ENCODE measurements at places on chromosomes 2 and 18. TPM values are rescaled to one million over a fixed set of nuclear protein-coding genes. Genes with fewer than 3 reads are reported as not detected.

SKA1 gene
- 0.11 TPM for total RNA-seq

TBR1 gene
- not detected for total RNA-seq

ASIC4 gene
- not detected for total RNA-seq

ADAM23 gene
- 6.8 TPM for total RNA-seq

RESP18 gene
- total RNA-seq, result not detected

DNA sequence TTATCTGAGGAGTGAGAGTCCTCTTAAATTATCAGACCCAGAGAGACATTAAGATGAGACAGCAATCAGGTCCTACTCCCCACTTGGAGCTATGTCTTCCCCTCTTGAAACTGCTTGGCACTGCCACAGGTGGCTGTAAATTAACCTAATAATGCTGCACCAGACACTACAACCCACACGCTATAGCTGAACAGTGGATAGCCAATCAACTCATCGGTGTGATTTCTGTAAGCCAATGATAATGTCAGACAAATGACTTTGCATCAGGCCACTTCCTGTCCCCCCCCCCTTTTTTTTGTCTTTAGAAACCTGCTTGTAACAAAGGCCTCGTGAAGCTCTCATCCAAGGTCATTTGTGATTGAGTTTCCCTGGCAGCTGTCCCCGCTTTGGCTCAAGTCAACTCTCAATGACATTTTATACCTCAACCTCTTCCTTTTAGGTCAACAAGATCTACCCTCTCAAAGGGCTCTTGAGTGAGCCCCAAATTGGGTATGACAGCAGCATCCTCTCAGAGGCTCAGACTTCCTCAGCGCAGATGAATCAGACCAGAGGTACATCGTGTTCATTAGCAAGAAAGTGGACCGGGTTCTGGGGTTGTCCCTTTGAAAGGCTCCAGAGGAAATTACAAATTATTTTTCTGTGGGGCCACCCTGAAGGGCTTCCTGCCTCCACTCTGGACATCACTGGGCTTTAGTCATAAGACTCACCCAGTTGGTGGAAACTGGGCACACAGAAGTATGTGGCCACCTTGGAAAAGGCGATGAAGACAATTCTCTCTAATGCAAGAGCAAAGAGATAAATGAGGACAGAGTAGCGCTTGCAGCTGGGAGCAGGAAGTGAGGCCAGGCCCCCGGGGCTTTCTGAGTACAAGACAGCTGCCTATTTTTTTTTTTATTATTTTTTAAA, 73.6 kb downstream of the COPS8 start:
- peaks cover 5% of the 10 kb centered on the region for H3K4me1 ChIP-seq
- no peaks in the 10 kb centered on the region for H3K27me3 ChIP-seq
- no peak for DNase-seq
- no peak overlapping the region for H3K27ac ChIP-seq
- no peaks in the 10 kb centered on the region for H3K36me3 ChIP-seq

GRCh38 chr2:181885096-181885495, 6.4 kb upstream of the ITPRID2 start:
- no peak overlapping the region for H3K4me3 ChIP-seq
- no peak for DNase-seq
- no peak overlapping the region for H3K27ac ChIP-seq
- H3K27me3 ChIP-seq, result no peaks in the 10 kb centered on the region
- no peaks in the 10 kb centered on the region for H3K36me3 ChIP-seq
- H3K4me1 ChIP-seq, result no peaks in the 10 kb centered on the region

DNA sequence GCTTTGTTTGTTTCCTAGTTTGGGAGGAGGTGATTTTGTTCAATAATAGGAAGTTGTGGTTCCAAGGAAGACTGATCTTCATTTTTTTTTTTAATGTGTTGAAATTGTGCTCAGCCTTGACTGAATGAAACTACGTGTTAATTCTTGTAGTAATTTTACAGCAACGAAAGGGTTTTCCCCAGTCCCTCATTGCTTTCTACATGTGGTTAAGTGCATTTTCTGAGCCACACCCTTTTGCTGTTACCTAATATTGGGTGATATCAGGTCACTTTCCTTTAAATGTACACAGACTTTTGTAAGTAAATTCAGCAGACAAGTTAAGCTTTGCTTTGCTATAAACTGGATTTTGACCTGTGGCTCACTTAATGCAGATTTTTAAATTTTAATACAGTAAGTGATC, 73.6 kb downstream of the OTX1 start:
- no peaks in the 10 kb centered on the region for H3K27me3 ChIP-seq
- no peak overlapping the region for H3K4me3 ChIP-seq
- DNase-seq, result no peak

DNA sequence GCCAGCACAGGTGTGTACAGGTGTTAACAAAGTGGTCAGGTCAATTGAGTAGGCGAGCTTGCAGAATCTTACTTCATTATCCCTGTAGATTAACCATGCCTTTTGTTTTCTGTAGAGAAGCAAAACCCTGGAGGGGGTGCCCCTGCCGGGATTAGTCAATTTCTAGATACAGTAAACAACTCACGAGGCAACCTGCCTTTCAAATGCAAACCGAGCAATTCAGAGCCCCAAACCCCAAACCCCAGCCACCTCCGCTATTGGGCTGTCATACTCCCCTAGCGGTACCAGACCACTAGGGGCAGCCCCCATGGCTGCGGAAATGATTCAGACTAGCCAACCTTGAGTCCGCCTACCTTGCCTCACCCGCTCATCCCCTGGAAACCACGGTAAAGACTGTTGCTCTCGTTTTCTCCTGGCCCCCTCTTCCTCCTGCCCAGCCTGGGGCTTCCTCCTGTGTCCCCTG, 61.4 kb upstream of the KIF5C start:
- H3K4me3 ChIP-seq, result no peak overlapping the region
- no peaks in the 10 kb centered on the region for H3K36me3 ChIP-seq
- H3K4me1 ChIP-seq, result peaks cover 9% of the 10 kb centered on the region
- no peaks in the 10 kb centered on the region for H3K27me3 ChIP-seq
- DNase-seq, result no peak

DNA sequence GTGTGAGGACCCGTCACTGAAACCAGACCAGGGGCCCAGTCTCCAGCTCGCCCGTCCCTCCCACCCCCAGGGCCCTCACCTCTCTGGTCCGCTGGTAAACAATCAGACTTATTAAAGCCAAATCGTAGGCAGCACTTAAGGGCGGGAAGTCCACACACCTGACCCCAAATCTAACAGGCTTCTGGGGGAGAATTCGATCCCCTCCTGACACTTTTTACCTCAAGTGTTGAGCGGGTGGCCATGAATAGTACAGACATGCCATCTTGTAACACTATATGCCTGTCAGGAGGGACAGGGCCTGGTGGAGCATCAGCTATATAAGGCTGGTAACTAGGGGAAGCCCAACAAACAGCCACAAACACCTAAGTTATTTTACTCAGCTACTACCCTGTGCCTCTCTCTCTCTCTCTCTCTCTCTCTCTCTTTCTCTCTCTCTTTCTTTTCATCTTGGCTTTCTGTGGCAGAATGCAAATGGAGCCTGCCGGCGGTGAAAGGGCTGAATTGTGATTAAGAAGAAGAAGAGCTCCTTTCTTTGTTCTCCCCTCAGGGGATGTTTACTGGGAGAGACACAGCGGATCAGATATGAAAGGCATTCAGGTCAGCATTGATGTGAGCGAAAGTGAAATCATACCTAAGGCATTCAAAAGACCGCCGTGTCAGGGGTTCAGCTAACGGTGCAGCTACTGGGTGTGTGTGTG, 9.5 kb downstream of the ZEB2 start:
- no peaks in the 10 kb centered on the region for H3K27me3 ChIP-seq
- H3K36me3 ChIP-seq, result no peaks in the 10 kb centered on the region
- H3K4me3 ChIP-seq, result no peak overlapping the region
- DNase-seq, result no peak

DNA sequence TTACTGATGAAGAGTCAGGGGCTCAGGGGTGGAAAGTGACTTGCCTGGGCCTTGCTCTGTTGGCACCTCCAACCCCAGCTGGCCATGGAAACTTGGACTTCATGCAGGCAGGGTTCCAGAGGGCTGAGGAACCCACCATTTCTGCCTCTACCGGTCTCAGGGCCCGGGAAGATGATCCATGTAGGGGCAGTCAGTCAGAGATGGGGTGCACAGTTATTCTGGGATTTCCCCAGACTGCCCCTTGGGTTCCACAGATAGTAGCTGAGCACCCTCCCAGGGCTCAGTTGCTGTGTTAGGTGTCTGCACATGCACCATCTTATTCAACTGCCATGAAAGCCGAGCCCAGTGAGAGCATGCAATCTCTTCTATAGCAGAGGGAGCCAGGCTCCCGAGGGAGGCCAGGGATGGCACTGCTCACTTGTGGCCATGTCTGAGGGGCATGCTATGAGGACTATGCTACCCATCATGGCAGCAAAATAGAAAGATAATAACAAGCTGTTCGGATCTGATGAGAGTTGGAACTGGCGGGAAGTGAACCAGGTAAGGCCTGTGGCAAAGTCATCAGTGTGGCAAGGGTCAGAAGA, 37.3 kb downstream of the RHOB start:
- H3K27me3 ChIP-seq, result no peaks in the 10 kb centered on the region
- DNase-seq, result no peak
- no peak overlapping the region for H3K4me3 ChIP-seq

- no peak overlapping the region for H3K4me3 ChIP-seq
- H3K27ac ChIP-seq, result no peak overlapping the region
- no peaks in the 10 kb centered on the region for H3K36me3 ChIP-seq
- peaks cover 16% of the 10 kb centered on the region for H3K4me1 ChIP-seq
Measured at GRCh38 chr2:219638948-219639755, 11.7 kb downstream of the SLC4A3 start.

DNA sequence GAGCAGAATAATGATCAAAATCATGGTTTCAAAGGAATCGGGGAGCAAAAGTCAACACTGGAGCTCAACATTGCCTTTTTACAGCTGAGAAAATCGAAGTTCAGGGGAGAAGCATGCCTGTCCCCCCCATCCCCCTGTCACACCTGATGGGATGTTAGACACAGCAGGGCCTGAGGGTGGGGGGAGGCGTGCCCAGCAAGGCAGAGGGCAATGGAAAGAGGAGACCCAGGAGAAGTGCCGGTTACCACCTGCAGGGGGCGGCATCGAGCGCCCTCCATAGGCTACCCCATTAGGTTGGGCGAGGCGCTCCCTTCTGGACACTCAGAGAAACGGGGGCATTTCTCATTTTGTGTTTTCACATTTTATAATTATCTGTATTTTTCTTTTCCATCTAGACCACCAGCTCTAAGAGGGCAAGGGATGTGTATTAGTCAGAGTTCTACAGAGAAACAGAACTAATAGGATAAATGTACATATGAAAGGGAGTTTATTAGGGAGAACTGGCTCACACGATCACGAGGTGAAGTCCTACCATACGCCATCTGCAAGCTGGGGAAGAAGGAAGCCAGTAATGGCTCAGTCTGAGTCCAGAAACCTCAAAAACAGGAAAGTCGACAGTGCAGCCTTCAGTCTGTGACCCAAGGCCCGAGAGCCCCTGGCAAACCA, 271.3 kb downstream of the LRATD1 start:
- H3K36me3 ChIP-seq, result no peaks in the 10 kb centered on the region
- no peaks in the 10 kb centered on the region for H3K27me3 ChIP-seq
- no peak for DNase-seq
- no peak overlapping the region for H3K4me3 ChIP-seq
- no peaks in the 10 kb centered on the region for H3K4me1 ChIP-seq

- H3K4me3 ChIP-seq, result no peak overlapping the region
- peak; percentile 16 for DNase-seq
- H3K4me1 ChIP-seq, result no peaks in the 10 kb centered on the region
- H3K27ac ChIP-seq, result no peak overlapping the region
Measured at GRCh38 chr2:234257859-234258561, 207.5 kb downstream of the SPP2 start.

DNA sequence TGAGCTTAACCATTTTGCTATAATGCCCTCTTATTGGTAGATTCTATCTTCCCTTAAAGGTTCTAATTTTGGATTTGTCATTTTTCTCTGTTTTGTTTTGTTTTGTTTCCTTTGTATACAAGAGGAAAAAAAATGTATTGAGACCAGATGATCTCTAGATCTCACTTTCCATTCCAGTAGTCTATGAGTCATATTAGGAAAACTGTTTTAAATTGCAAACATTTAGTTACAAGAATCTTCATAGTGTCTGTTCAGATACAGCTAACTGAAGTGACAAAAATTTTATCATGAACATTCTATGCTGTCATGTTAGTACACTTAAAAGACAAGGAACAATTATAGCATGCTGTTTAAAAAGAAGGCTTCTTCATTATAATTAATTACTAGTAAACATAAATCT, 322.8 kb downstream of the LRRTM4 start:
- no peak overlapping the region for H3K27ac ChIP-seq
- no peaks in the 10 kb centered on the region for H3K27me3 ChIP-seq
- no peak overlapping the region for H3K4me3 ChIP-seq

GRCh38 chr2:133287709-133288108, 280.6 kb downstream of the NCKAP5 start:
- no peaks in the 10 kb centered on the region for H3K36me3 ChIP-seq
- H3K27me3 ChIP-seq, result no peaks in the 10 kb centered on the region
- no peak overlapping the region for H3K4me3 ChIP-seq
- H3K27ac ChIP-seq, result no peak overlapping the region

- DNase-seq, result no peak
- H3K36me3 ChIP-seq, result no peaks in the 10 kb centered on the region
- H3K27ac ChIP-seq, result no peak overlapping the region
- no peaks in the 10 kb centered on the region for H3K4me1 ChIP-seq
- no peak overlapping the region for H3K4me3 ChIP-seq
Measured at GRCh38 chr2:128590309-128591021, 271.8 kb upstream of the HS6ST1 start.

GRCh38 chr18:73296686-73297085, 428.9 kb upstream of the NETO1 start:
- no peaks in the 10 kb centered on the region for H3K4me1 ChIP-seq
- no peak overlapping the region for H3K4me3 ChIP-seq
- H3K27ac ChIP-seq, result no peak overlapping the region
- H3K36me3 ChIP-seq, result no peaks in the 10 kb centered on the region
- no peaks in the 10 kb centered on the region for H3K27me3 ChIP-seq
- DNase-seq, result no peak
